ENCODE measurements at places on chromosomes 16 and 17.

- no peak for DNase-seq
These were observed 22.4 kb downstream of the CPD start for GRCh38 chr17:30401097-30401496.

GRCh38 chr16:55324285-55325079, 479 bp downstream of the IRX6 start:
- no peak for DNase-seq

GRCh38 chr17:68568581-68568980, 32.6 kb downstream of the FAM20A start:
- DNase-seq = no peak

DNA sequence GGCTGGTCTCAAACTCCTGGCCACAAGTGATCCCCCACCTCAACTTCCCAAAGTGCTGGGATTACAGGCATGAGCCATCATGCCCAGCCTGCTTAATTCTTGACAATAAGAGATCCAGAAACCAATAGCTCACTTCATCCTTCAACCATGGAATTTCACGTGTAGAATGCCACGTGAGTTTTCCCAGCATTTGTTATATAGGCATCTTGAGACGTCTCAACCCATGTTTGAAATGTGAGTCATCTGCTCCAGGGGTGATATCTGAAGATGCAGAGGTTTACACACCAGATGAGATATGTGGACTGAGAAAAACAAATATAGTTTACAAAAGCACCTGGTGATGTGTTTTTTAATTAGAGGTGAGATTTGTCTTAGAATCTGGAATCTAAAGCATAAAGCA, 7.1 kb downstream of the TEKT3 start:
- DNase-seq = no peak

DNA sequence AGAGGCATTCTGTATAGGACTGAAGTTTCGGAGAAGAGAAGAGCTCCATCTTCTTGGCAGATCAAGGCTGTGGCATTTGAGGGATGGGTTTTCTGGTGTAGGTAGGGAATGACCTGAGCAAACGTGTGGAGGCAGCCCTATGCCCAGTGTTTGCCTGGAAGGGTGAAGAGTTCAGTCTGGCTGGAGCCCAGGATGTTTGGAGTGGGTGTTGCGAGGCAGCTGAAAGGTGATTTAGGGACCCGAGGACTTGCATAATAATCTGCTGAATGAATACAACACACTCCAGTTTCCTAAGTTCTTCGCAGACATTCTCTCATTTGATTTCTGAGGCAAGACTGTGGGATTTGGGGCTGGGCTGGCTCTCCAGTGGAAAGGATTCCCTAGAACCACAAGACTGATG, 186.2 kb downstream of the CYLD start:
- DNase-seq = no peak

DNA sequence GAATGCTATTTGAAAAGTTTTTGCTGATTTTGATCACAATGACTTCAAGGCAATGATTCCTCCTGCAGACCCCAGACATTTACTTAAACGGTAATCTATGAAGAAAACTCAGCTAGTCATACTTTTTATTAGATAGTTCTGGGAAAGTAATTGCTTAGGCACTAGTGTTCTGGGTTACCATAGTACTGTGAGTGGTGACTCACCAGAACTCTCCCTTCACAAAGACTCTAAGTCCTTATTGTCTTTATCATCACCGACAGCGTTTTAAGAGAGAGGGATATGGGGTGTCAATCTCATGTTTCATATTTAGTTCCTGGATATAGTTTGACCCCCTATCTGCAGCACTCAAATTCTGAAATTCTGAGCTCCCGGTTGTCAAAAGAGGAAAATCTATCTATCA, 43.0 kb upstream of the CDH8 start:
- no peak for DNase-seq

GRCh38 chr16:70653406-70653805, 7.0 kb downstream of the IL34 start:
- DNase-seq = no peak
